H9 (cell line): ENCODE measurements at places on chromosomes 11 and 22.

GRCh38 chr22:20002636-20003035, 14.0 kb downstream of the ARVCF start:
- no peak for DNase-seq

DNA sequence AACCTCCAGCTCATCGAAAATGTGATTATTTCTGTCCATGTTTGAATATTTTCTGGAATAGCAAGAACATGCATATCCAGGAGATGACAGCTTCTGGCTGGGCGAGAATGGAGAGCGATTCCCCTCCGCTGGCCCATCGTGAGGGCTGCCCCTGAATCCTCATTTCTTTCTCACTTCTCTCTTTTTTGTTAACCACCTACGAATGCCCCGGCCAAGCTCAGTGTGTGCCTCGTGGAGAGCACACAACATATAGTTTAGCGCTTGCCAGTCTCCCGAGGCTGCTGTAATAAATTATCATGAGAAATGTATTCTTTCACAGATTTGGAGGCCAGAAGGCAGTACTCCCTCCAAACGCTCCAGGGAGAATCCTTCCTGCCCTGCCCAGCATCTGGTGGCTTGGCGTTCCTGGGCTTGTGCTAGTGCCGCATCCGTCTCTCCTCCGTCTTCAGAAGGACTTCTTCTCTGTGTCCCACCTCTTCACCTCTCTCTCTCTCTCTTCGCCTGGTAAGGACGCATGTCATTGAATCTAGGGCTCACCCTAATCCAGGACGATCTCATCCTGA, 1306.0 kb downstream of the TBC1D22A start:
- no peak for DNase-seq

DNA sequence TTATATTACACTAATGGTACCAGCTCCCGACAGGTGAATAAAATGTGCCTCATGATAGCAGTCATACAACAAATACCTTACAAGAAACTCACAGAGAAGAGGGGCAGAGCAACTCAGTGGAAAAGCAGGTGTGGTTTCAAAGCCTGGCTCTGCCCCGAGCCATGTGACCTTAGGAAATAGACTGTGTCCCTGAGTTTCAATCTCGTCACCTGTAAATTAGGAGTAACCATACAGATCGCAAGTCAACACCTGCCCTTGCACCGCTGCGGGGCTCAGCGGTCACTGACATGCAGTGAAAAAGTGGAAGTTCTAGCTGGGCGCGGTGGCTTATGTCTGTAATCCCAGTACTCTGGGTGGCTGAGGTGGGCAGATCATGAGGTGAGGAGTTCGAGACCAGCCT, 11.9 kb upstream of the MRTFA start:
- no peak for DNase-seq

GRCh38 chr11:19350160-19350559, 109.4 kb upstream of the E2F8 start:
- DNase-seq: no peak

DNA sequence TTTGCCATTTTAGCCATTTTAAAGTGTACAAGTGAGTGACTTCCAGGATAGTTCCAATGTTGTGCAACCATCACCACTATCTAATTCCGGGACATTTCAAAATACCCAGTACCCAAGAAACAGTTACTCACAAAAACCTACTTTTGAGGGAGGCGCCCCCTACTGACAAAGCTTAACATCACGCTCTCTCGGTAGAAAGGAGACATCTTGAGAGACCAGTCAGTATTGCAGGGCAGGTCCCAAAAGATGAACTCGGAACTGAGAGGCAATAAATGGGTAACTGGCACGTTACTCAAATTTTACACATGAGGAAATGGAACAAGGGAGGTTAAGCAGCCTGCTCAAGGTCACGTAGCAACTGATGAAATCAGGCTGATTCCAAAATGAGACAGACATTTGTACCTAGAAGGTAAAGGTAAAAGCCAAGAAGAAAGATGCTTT, 50.0 kb upstream of the POU2AF1 start:
- DNase-seq: peak; percentile 57

DNA sequence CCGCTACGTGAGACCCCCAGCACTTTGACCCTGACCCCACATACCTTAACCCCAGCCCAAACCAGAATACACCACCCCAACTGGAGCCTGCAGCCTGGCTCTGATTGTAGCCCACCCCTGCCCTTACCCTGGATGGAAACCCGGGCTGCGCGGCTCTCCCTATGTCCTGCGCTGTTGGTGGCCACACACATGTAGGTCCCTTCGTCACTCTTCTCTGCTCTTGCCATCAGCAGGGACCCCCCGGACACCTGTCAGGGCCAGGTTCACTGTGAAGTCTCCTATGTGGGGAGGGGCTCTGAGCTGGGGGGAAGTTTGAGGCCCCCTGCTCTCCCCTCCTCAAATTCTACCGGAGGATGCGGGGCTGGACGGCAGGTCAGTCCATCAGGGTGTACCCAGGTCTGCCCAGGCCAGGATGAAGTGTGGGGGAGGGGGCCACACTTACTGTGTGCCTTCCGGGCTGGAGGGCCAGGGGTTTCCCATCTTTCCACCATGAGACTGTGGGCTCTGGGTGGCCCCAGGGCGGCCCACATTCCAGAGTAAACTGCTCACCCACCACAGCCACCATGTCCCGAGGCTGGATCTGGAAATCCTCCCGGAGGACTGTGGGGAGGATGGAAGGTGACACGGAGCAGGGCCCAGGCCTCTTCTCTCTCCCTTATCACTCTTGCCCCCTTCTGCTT, 1.5 kb downstream of the ROBO4 start:
- no peak for DNase-seq
